Activated CD4-positive, alpha-beta T cell treated with anti-CD3 and anti-CD28 coated beads for 1 hour (primary cell): ENCODE measurements at places on chromosomes 5 and 9.

GRCh38 chr9:107819772-107820565 is 330.4 kb upstream of the KLF4 start:
- no peak for DNase-seq

DNA sequence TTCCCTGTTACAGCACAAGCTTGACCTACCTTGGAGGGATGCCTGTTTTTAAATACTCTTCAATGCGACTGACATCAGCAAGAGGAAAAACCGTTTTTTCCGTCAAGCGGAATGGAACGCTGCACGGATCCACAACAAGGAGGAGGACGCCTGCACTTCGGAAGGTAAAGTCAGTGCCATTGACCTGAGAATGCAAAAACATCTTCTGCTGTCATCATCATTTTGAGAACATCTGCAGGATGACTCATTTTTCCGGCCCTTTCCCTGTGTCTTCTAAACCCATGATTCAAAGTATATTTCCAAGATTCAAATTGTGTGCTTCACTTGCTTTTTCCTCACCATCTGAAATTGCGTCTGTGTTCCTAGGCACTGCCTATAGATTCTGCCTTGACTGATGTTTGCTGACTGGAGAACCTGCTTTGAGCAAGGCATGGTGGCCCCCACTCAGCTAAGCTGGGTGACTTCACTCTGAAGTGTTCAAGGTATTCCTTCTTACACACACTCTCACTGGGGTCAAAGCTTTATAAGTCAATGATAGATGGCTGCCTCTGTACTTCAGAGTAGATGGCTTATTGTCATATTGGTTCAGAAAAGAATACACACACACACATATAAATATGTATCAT is 78.1 kb downstream of the CEMIP2 start:
- no peak for DNase-seq

- DNase-seq: no peak
Observed at GRCh38 chr5:151619812-151620460, 28.8 kb upstream of the FAT2 start.

DNA sequence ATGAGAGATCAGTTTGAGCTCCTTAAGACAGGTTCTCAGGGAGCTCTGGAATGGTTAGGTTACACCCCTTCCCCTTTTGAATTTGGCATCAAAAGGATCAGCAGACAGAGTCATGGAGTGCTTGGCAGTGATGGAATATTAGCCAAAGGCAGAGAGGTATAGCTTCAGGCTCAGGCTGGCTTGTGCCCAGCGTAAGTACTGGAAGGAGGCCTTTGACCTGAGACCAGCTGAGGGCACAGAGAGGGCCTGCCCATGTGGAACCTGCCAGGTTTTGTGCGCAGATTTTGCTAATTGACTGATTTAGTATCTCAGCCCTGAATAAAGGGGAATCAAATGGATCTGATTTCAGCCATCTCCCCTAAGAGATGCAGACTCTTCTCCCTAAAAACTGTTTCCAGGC is 81.5 kb downstream of the RGS3 start:
- no peak for DNase-seq

GRCh38 chr5:150580917-150581316 is 59.5 kb upstream of the SYNPO start:
- no peak for DNase-seq

DNA sequence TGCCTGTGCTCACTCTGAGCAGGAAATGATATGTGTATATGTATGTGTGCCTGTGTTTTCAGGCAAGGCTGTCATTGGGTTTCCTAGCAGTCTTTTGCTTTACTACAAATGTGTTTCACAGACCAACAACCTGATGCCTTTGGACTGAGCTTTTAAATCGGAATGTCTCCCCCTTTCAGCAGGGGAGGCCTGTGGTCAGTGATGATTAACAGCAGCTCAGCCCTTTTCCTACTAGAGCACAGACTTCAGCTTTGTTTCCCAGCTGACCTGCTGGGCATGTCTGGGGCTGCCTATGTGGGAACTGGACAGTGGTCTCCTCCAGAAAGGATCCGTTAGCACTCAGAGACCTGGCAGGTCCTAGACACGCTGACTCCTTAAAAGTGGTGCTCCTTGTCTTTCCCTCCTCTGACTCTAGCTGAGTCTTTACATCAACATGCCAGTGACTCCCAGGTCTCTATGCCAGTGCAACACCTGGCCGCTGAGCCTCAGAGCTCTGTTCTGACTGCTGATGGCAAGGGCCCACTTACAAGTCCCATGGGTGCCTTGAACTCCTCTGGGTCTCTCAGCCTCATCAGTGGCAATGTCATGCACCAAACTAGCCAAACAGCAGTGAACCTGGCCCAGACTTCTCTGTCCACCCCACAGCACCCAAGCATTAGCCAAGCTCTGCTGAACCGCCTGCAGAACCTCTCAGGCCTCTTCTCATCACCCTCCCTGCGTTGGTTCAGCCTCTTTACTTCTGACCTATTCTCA is 7.7 kb downstream of the MACROH2A1 start:
- no peak for DNase-seq

GRCh38 chr9:70260007-70260443 is 1.2 kb downstream of the SMC5 start:
- no peak for DNase-seq

DNA sequence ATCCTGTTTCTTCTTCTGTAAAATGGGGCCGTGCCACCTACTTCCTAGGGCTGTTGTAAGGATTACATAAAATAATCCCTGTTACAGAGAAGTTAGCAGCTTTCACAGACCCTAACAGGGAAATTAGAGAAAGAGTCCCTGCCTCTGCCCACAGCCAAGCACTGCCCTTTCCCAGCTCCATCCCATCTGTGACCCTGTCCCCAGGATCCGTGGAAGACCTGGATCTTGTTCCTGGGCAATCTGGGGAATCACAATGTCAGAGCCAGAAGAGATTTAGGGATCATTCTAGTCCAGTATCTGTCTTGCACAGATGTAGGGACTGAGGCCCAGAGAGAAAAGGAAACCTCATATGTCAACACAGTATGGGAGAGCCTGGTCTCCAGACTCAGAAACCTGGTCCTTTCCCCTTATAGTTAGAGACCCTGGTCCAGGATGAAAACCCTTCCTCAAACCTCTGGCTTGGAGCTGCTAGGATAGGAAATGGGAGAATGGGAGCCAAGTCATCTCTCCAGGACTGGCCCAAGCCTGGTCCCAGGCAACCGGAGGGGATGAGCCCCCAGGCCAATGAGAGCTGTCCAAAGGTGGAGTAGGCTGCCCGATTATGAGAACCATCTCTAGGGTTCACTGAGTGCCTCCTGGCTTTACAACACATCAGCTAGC is 12.5 kb downstream of the LHX6 start:
- no peak for DNase-seq

- no peak for DNase-seq
Observed at GRCh38 chr5:133847886-133848285, 120.5 kb downstream of the C5orf15 start.

DNA sequence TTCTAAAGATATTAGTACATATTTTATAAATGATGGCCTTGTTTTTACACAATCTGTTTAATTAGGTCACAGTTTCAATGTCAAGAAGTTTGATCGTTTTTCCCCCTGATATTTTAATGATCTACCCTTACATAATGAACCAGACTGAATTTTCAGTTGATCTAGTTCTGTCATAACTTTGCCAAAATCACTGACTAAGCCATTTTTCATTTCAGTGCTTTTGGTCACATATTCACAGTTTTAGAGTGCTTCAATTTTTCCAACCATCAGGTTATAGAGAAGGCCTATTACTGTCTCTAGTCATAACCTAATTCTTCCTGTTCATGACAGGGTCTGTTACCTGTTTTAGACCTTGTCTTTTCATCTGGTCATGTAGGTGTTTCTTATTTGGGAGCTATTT is 577.9 kb upstream of the PTPRD start:
- DNase-seq: no peak

GRCh38 chr5:131628990-131629389 is 6.0 kb downstream of the RAPGEF6 start:
- no peak for DNase-seq

DNA sequence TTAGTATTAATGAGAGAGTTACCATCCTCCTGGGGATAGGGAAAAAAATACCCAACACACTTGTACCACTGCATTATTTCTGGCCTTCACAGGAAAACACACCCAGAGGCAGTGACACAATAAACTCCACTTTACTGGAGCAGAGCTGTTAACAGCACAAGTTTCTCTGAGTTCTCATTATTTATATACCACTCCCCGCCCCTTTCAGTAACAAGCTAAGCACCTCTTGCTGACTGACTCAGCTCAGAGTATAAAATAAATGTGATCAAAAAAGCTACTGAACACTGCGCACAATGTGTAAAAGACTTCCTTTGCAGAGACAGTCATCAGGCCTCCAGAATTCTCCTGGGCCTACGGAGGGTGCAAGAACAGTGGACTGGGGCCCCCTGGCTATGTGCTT is 21.6 kb downstream of the KLF9 start:
- DNase-seq: no peak

DNA sequence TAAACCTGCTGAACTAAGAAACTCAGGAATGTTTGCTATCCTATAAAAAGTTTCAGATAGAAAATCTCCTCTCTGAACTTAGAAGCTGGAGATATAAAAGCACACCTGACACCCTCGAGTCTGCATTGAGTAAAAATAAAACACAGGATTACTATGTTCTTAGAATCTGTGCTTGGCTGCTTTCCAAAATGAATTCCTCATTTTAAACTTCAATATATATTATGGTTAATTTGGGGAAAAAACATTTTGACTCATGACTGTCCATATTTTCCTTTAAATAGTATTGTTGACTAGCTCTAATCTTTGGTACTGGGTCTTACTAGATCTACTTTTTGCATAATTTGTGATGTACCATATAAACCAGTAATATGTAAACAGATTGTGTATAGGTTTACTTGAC is 36.7 kb downstream of the FBXW2 start:
- DNase-seq: no peak

GRCh38 chr9:12813960-12814876 is 39.4 kb downstream of the LURAP1L start:
- DNase-seq: no peak

- DNase-seq: no peak
Observed at GRCh38 chr5:59698207-59699178, 195.0 kb downstream of the PDE4D start.

GRCh38 chr5:15021266-15022046 is 149.9 kb upstream of the ANKH start:
- no peak for DNase-seq

DNA sequence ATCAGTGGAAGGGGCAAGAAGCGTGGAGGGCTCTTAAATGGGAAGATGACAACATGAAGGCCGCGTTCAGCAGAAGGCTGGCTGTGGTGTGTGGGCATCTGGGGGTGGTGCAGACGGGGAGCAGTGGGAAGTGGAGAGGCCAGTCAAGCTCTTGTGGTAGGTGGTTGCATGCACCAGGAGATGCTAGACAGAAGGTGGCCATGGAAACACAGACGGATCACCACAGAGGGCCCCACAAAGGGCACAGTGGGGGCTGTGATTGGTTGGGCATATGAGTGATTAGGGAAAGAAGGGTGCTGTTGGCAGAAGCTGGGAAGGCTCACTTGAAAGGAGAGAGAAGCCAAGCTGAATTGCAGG is 14.7 kb downstream of the MTMR12 start:
- no peak for DNase-seq

GRCh38 chr5:146040527-146040926 is 64.8 kb downstream of the PLAC8L1 start:
- DNase-seq: no peak

DNA sequence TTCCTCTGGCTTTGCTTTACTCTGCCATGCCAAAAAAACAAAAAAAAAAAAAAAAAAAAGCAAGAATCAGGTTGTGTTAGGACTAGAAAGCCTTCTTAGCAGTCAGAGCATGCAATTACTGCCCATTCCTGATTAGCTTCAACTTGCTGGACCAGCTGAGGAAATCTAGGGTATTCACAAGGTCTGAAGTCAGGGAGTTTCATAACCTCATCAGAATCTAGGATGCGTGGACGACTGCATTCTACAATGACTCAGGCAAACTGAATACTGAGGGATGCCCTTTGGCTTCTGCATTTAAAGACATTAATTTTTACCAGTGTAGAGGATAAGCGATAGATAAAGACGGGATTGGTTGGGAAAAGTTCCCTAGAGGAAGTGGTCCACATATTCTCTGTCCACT is 39.2 kb upstream of the SHOC1 start:
- DNase-seq: no peak

DNA sequence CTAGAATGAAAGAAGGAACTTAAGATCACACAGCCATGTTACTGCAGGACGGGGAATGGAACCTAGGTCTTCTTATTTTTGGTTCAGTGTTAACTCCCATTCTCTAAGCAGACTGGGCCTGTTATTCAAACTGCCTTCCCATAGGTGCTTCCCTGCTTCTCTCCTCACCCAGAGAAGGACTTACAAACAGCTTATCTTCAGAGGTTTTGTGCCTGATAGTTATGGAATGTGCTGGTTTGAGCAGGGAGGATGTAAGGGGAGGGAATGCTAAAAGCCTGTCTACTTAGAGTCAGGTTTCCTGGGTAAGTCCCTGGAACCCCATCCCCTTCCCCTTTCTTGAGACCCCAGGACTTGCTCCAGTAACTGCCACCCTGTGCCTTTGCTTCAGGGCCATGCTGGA is 4.2 kb upstream of the PSMD5 start:
- DNase-seq: no peak

GRCh38 chr5:151896031-151896691 is 28.5 kb downstream of the GLRA1 start:
- no peak for DNase-seq

GRCh38 chr5:44332285-44332971 is 56.8 kb downstream of the FGF10 start:
- DNase-seq: no peak

- DNase-seq: no peak
Observed at GRCh38 chr5:5558102-5558501, 135.6 kb downstream of the ICE1 start.

DNA sequence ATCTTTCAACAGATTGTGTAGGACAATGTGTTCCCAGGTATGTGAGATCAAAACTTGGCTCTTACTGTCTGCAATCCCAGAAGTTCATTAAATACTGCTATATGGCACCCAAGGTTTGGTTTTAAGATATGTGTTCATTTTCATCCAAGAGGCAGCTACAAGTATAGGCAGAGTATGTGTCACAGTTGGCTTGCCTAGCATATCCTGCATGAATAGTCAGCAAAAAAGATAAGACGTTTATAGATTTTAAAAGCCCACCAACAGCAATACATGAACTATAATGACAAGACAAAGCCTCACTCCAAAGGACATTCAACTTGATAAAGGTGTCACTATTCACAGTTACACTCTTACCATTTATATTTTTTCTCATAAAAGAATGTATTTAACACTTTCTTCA is 99.1 kb downstream of the BNC2 start:
- no peak for DNase-seq

DNA sequence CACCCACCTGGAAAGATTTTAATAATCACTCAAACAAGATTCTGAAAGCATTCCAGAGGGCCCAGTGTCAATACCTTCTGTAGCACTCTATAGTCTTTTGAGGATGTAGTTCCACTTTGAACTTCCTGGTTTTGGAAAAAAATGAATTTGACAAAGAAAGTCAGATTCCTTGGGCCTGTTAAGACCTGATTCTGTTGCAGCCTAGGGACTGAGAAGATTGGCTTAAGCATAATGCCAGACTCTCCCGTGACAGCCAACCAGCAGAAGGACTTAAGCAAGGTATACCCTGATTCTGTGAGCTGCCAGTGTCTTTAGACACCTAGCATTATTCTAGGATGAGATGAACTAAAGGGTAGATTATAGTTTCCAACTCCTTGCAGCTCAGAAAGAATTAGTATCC is 6.8 kb downstream of the SPINK5 start:
- DNase-seq: no peak
